ENCODE measurements at places on chromosomes 4 and X. TPM values are rescaled to one million over a fixed set of nuclear protein-coding genes. Genes with fewer than 3 reads are reported as not detected.

FDCSP gene
- not detected for total RNA-seq

ZNF732 gene
- total RNA-seq, result not detected

GRCh38 chr4:99574530-99575324 is at the start of gene MTTP:
MTTP (plus strand) TSS chr4:99574824; CDS start chr4:99574910, 86 bp downstream.
- H3K27me3 ChIP-seq, result peaks cover 26% of the 10 kb centered on the region
- no peaks in the 10 kb centered on the region for H3K4me1 ChIP-seq
- no peaks in the 10 kb centered on the region for H3K36me3 ChIP-seq
- DNase-seq, result no peak

GRCh38 chr4:98919996-98920395 is 8.9 kb downstream of the EIF4E start:
- no peaks in the 10 kb centered on the region for H3K27me3 ChIP-seq
- DNase-seq, result no peak
- H3K4me1 ChIP-seq, result peaks cover 28% of the 10 kb centered on the region
- no peak overlapping the region for H3K27ac ChIP-seq

- no peak for DNase-seq
- H3K4me1 ChIP-seq, result no peaks in the 10 kb centered on the region
- H3K27me3 ChIP-seq, result peaks cover 34% of the 10 kb centered on the region
- H3K36me3 ChIP-seq, result no peaks in the 10 kb centered on the region
These were observed 39.5 kb downstream of the PCYT1B start for GRCh38 chrX:24607616-24608015.

GRCh38 chr4:182754895-182755294 is 162.3 kb downstream of the DCTD start:
- peaks cover 8% of the 10 kb centered on the region for H3K27me3 ChIP-seq
- H3K4me3 ChIP-seq, result no peak overlapping the region
- no peaks in the 10 kb centered on the region for H3K4me1 ChIP-seq
- peaks cover 4% of the 10 kb centered on the region for H3K36me3 ChIP-seq
- no peak for DNase-seq
